ENCODE measurements at places on chromosomes 13 and 19.

- DNase-seq, result no peak
Measured at GRCh38 chr13:112345826-112346172, 30.4 kb upstream of the SPACA7 start.

- DNase-seq, result no peak
Measured at GRCh38 chr13:102236830-102237229, 165.0 kb downstream of the FGF14 start.

DNA sequence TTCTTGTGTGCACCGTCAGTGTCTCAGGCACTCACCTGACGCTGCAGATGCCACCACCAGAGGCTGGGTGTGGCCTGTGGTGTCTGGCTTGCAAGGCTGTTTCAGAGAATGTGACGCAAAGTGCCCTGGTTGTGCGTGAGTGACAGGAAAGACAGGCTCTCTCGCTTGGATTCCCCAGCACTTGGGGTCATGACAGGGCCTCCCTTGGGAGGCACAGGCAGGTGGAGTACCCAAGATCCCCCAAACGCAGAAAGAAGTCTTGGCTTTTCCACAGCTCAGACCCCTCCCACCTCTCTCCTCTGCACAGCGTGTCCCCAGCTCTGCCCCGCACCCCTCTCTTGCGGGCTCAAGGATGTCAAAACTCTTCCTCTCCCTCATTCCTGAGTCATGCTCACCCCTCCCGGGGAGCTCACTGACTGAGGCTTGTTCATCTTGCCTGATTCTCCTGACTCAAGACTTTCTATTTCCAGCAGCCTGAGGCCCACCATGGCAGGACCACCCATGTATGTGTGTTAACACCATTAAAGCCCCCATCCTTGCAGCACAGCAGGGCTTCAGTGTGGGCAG is 21.0 kb downstream of the DHX34 start:
- DNase-seq, result no peak

GRCh38 chr13:32902029-32902780 is 114.0 kb upstream of the KL start:
- DNase-seq, result no peak

GRCh38 chr13:41601718-41602445 is 144.5 kb downstream of the RGCC start:
- DNase-seq, result no peak

DNA sequence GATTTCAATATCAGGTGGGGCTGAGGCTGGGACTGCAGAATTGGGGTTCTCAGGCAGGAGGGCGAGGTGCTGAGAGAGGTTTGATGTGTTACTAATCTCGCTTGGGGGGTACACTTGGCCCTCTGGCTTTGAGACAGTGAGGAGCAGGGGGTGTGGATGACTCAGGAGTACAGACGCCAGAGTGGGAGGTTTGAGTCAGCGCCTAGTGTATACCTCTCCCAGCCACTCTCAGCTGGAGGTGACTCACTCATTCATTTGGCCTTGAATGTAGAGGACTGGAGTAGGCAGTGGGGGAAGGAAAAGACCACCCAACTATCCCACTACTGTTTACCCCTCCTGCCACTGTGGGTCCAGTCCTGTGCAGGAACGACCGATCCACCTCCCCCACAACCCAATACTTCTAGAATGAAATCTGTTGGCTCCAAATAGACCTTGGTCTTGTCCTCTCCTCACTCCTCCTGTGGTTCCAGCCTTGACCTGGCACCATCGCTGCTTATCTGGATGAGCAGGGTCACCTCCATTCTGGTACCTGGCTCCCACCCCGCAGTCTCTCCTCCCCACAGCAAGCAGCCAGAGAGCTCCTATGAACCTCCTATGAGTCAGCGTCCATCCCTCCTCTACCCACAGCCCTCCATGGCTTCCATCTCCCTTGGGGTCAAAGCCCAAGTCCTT is 20.1 kb upstream of the ZNRF4 start:
- DNase-seq, result no peak

DNA sequence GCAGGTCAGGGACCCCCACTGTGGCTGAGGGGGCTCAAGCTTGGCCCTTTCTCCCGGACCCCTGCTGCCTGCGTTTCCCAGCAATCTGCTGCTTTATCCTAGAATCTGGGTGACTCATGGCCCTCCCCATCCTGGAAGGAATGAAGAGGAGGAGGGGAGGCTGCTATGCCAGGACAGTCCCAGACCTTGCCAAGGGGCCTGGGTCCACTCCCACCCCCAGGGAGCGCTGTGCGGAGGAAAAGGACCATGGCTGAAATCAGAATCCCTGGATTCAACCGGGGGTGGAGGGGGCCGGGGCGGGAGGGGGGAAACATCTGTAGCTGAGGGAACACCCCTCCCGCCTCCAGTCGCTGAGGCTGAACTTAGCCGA is 20.5 kb downstream of the ZNF114 start:
- DNase-seq, result no peak

All from T47D (cell line).